Right atrium auricular region (tissue), 2 donors: ENCODE measurements at places on chromosomes 2 and 18. TPM values are rescaled to one million over a fixed set of nuclear protein-coding genes. Genes with fewer than 3 reads are reported as not detected.

- H3K4me1 ChIP-seq = no peaks in the 10 kb centered on the region
- H3K27ac ChIP-seq = no peak overlapping the region
- no peaks in the 10 kb centered on the region for H3K36me3 ChIP-seq
- H3K4me3 ChIP-seq = no peak overlapping the region
- no peak for DNase-seq
Observed at GRCh38 chr2:121219866-121220265, 65.1 kb downstream of the TFCP2L1 start.

DNA sequence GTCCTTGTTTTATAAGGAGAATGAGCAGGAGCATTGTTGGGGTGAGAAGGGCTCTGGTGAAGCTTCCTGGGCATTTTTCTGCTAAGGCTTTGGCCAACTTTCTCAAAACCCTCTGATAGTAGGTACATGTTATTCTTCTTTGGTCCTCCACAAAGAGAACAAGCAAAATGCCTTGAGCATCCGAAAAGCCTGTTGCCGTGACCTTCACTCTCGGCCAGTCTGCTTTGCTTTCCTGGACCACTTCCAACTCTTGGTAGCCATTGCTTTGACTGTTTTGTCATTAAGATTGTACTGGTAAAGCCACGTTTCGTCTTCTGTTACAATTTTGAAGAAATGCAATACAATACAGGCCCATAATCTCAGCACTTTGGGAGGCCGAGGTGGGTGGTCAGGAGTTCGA is 27.4 kb upstream of the ALLC start:
- DNase-seq = no peak
- H3K4me1 ChIP-seq = peaks cover 9% of the 10 kb centered on the region
- H3K27me3 ChIP-seq = no peaks in the 10 kb centered on the region

DNA sequence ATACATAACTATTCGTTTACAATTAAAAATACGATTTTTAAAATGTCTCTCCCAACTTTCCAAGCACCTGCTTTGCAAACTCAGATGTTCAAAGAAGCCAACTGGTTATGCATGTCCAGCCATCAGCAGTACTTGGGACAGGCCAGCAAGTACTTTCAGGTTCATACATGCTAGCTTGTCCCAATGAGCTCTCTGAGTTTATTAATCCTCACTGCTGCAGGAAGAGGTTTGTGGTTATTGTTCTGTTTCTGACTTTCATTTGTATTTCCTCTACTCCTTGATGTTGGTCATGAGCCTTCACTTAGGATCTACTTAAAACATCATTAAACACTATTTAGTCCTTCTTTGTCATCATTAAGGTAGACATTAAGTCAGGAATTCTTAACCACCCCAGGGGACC is 374.1 kb downstream of the LRATD1 start:
- no peak overlapping the region for H3K27ac ChIP-seq
- H3K27me3 ChIP-seq = no peaks in the 10 kb centered on the region
- DNase-seq = no peak
- H3K4me3 ChIP-seq = no peak overlapping the region
- no peaks in the 10 kb centered on the region for H3K36me3 ChIP-seq

- H3K36me3 ChIP-seq = no peaks in the 10 kb centered on the region
- H3K4me1 ChIP-seq = no peaks in the 10 kb centered on the region
- no peak for DNase-seq
- no peaks in the 10 kb centered on the region for H3K27me3 ChIP-seq
- no peak overlapping the region for H3K27ac ChIP-seq
Observed at GRCh38 chr2:44962176-44962695, 20.7 kb downstream of the SIX3 start.

GRCh38 chr18:49814147-49814499 is 790 bp upstream of the ACAA2 start:
- peak overlapping the region; percentile 96 for H3K27ac ChIP-seq
- H3K27me3 ChIP-seq = no peaks in the 10 kb centered on the region
- peak overlapping the region; percentile 69 for H3K4me3 ChIP-seq
- DNase-seq = peak; percentile 81

- DNase-seq = no peak
- H3K4me3 ChIP-seq = no peak overlapping the region
- H3K27me3 ChIP-seq = no peaks in the 10 kb centered on the region
Observed at GRCh38 chr2:9781252-9781651, 62.0 kb upstream of the TAF1B start.

DNA sequence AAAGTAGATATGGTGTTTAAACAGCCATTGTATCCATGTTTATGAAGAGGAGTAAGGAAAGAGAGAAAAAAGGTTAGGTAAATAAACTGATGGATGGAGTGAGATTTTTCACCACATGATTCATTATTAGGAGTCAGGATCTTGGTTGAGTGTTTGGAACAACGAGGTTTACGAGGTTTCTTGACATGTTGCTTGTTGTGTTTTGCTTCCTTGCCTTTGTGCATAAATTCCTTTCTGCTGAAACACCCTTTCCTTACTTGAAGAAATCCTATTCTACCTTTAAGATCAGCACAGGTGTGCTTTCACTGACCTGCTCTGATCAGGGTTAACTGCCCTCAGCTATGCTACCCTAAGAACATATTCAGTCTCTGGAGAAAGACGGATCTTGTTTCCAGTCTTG is 66.6 kb downstream of the EFEMP1 start:
- no peak overlapping the region for H3K4me3 ChIP-seq
- DNase-seq = no peak
- no peak overlapping the region for H3K27ac ChIP-seq
- H3K36me3 ChIP-seq = no peaks in the 10 kb centered on the region
- H3K27me3 ChIP-seq = no peaks in the 10 kb centered on the region

DNA sequence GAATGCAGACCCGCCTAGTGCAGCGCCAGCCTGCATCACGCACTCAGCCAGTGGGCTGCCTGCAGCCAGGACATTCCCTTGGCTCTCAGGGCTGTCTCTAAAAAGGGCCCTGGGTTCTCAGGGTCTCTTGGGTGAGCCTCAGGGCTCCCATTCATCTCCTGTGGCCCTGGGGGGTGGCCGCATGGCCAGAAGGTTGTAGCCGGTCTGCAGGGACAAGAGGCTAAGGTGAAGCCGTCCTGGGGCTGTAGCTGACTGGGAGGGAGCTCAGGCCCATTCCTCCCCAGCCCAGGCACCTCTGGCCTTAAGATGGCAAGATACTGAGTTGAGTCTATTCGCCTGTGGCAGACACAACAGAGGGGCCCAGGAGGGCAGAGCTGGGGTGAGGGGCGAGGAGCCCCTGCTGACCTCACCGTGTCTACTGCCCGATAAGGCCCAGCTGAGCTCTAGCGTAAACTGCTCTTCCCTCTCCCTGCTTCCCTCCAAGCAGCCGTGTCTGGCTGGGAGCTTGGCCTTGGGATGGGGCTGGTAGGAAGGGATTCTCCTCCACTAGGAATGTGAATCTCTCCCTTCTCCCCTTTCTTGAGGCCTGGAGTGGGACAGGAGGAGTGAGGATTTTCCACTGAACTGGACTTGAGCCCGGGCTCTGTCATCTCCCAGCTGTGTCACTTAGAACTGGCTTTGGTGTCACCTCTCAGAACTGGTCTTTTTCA is 37.9 kb downstream of the INHBB start:
- no peak overlapping the region for H3K4me3 ChIP-seq
- no peak overlapping the region for H3K27ac ChIP-seq
- no peaks in the 10 kb centered on the region for H3K4me1 ChIP-seq
- no peak for DNase-seq

- no peaks in the 10 kb centered on the region for H3K4me1 ChIP-seq
- H3K27ac ChIP-seq = no peak overlapping the region
- H3K36me3 ChIP-seq = no peaks in the 10 kb centered on the region
- no peak overlapping the region for H3K4me3 ChIP-seq
- DNase-seq = no peak
Observed at GRCh38 chr2:223365158-223365679, 236.9 kb downstream of the SCG2 start.

DNA sequence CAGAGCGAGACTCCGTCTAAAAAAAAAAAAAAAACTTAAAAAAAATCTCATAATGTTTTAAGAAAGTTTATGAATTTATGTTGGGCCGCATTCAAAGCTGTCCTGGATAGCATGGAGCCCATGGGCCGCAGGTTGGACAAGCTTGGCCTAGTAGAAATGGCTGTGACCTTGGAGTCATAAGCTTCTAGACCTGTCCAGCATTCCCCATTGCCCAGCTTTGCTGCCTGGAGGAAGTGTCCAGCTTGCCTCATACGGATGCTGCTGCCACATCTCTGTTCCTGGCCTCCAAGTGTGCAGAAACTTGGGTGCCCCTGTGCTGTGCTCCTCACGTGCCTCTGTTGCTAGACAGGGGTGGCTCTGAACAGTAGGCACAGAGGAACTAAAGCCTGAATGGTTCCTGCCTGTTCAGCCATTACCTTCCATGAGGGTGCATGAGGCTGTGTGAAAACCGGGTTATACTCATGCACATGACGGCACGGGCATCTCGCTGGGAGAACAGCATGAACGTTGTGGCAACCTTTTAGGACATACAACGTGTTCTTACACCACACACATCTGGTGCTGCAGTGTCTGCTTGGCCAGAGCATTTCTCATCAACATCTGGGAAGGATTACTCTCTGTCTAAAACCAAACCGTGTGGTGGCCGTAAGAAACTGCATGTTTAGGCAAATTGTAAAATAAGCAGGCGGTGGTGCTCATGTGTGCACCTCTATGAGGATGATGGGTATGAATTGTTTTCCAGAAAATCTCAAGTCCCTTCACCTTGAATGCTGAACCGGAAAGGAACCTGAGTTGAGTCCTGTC is 38.2 kb downstream of the FHOD3 start:
- DNase-seq = peak; percentile 53
- no peak overlapping the region for H3K27ac ChIP-seq
- H3K27me3 ChIP-seq = no peaks in the 10 kb centered on the region
- no peak overlapping the region for H3K4me3 ChIP-seq

DNA sequence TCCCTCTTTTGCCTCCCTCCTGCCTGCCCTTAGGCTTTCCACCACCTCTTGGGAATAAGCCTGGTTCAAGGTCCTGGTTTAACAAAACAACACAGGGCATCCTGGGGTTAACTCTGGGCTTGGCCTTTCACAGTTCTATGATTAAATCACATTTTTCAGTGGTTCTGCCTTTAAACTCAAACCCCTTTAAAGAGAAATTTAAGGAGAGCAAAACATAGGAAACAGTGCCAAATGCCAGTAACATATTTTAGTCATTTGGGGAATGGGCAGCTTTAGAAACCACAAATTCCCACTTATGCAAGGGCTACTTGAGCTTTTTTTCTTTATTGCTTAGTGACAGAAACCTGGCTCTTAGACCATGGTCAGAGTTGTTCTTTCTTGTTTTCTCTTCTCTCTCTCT is 112.2 kb upstream of the FZD5 start:
- DNase-seq = no peak
- no peak overlapping the region for H3K4me3 ChIP-seq
- no peak overlapping the region for H3K27ac ChIP-seq
- H3K27me3 ChIP-seq = no peaks in the 10 kb centered on the region
- no peaks in the 10 kb centered on the region for H3K36me3 ChIP-seq

The CASP10 gene
- 3.5 TPM for total RNA-seq

The POTEJ gene
- 2.6 TPM for total RNA-seq

The ADGRF3 gene
- not detected for total RNA-seq
